GM10248 (cell line): ENCODE measurements at places on chromosomes 1 and 21.

- DNase-seq, result no peak
These were observed 154.5 kb downstream of the PEX14 start for GRCh38 chr1:10629091-10629815.

DNA sequence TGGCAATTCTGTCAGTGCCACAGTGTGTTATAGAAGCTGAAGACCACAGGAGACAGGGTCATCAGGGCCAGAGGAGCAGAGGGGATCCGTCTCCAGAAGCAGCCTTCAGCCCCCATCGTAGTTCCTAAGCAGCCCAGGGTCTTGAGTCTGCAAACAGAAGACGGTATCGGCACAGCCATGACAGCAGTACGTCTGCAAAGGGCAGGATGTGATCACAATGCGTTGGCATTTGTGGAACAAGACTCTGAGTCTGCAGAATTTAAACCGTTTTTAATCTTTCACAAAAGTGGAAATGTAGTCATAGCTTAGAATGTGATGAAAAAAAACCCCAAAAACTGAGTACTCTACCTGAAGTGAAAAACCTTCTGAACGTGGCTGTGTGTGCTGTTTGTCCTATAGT is 44.0 kb upstream of the SCCPDH start:
- DNase-seq, result no peak

DNA sequence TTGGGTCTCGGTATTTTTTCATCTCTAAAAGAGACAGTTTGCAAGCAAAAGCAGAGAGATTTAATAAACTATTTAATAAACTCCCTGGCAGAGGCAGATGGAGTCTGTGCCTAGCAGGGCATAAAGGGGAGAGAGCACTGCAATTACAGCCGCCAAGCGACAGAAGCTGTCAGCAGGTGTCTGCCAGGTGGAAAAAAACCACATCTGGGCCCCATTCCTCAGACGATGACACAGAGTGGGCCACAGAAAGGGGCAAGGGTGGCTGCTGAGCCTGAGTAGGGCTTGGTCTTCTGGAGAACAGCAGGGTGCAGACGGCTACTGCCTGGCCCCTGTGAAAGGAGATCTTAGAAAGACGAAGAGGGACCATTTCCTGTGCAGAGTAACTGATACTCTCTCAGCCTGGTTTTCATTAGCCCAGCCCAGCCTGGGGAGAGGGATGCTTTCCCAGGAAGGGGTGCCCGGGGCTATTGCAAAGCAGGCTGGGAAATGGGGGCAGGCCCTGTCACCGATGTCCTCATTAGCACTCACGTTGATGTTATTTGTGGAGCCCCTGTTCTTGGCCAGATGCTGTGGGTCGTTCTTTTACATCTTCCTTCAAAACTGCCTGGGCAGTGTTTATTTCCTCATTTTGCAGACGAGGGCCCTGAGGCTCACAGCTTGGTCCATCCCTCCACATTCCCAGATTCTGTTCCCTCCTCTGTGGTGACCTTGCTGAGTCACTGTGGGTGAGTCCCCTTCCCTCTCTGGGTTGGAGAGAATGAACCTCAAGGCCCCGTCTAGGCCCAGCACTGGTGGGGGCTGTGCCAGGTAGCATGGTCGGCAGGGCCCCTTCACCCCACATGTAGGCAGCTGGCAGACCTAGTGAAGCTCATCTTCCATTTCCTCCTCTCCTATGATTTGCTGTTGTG is 472.7 kb downstream of the PTPRU start:
- no peak for DNase-seq

DNA sequence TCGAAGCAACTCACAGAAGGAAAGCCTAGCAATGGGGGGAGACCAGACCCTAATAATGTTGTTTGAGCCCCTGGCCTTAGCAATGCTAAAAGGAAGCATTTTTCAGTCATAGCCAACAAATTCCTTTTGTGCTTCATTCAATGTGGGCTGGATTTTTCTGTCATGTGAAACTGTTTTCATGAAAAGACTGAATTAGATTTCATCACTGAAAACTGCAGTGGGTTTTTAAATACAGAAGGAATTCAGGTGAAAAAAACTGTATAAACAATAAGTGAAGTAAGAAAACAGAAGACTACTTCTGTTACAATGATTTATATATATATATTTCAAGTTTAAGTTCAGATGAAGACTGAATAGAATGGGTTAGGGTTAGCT is 204.8 kb downstream of the SMYD3 start:
- no peak for DNase-seq

DNA sequence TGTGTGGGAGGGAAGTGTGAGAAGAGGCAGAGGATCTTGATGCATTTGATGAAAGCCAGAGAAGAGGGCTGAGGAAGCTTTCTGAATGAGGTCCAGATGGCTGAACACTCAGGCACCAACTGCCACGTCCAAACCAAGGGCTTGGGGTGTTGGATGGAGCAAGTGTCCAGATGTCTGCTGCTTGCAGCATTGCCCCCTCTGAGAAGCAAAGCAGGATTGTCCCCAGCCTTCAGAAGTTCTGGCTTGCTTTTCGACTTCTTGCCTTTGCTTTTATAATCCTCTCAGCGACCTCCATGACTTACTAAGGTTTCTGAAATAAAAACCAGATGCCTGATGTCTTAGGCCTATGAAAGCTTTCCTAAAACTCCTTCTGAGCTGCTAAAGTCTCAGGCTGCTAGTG is 182.5 kb downstream of the HUNK start:
- DNase-seq, result no peak

- DNase-seq, result no peak
These were observed 3.3 kb upstream of the CAPN9 start for GRCh38 chr1:230743899-230744298.

- no peak for DNase-seq
These were observed 27.0 kb upstream of the SARS1 start for GRCh38 chr1:109186733-109187086.

- no peak for DNase-seq
These were observed 92.6 kb upstream of the CASZ1 start for GRCh38 chr1:10888791-10889649.
